ENCODE measurements at places on chromosomes 3 and 15. TPM values are rescaled to one million over a fixed set of nuclear protein-coding genes. Genes with fewer than 3 reads are reported as not detected.

Gene BFSP2
- total RNA-seq: not detected

Gene SLC28A1
- not detected for total RNA-seq

Gene PIK3CB
- 5.6 TPM for total RNA-seq

DNA sequence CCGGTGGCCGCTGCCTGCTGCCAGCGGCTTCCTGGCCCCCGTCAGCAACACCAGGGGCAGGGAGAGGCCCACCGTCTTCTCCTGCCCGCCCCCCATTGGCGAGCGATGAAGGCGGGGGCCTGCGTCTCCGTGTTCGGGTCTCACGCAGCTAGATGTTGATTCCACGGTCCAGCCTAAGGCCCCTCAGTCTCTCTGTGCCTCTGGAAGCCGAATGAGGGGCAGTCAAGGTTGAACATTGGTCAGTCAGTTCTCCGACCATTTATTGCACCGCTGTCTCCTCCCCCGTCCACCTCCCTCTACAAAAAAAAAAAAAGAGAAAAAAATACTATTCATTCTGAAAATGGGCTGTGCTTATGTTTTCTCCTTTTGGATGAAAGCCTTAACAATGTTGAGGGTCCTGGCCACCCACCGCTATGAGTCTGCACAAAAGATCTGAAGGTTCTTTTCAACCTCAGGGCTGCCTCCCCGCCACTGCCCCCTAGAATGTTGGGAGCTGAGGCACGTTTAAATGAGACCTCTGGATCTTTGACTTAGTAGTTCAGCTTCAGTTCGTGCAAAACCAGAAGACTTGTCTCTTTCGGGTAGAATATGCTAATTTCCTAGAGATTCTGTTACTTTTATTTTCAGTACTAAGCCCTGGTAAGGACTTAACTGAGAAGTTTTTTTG lies 736 bp downstream of the IREB2 start:
- no peak for DNase-seq

Gene ACOX2
- total RNA-seq: 18.2 TPM

DNA sequence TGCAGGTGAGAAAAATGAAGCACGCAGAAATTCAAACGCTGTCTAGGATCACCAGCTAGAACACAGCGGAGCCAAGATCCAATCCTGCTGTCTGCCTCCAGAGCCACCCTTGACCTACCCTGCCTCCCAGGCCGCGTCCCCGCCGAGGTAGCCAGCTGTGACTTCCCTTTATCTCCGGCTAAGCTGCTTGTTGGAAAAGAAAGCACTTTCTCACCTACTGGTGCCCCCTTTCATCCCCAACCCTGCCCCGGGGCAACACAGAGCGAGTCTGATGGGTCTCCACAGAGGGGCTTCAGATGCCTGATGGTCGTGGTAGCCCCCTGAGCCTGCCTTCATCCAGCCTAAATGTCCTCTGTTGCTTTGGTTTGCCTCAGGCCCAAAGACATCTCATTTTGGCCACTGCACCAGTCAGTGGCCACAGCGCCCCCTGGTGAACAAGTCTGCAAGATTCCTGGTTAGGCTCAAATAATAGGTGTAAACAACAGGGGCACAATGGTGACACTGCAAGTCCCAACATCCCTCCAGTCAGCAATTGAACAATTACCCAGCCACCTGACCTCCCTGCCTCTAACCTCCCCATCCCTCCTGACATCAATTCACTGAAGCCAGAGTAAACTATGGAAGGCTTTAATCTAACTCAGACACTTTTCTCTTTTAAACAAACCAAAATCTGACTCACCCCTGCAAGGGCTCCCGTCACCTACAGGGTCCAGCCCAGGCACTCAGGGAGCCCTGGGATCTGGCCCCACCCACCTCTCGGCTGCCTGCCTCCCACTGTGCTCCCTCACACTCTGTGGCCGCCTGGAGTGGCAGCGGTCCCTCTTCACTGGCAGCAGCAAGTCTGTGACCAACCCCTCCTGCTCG lies 27.3 kb upstream of the BCL2L10 start:
- DNase-seq: peak; percentile 76

GRCh38 chr3:35448681-35449080 lies 190.6 kb upstream of the ARPP21 start:
- DNase-seq: no peak

Measured in uterus (tissue), 4 donors.